Activated CD4-positive, alpha-beta T cell treated with anti-CD3 and anti-CD28 coated beads for 36 hours (primary cell): ENCODE measurements at places on chromosomes 5 and 9. TPM values are rescaled to one million over a fixed set of nuclear protein-coding genes. Genes with fewer than 3 reads are reported as not detected.

GRCh38 chr5:125390326-125390725 is 643.9 kb upstream of the ZNF608 start:
- DNase-seq, result no peak

- no peak for DNase-seq
Observed at GRCh38 chr5:76489877-76490688, 87.0 kb downstream of the IQGAP2 start.

DNA sequence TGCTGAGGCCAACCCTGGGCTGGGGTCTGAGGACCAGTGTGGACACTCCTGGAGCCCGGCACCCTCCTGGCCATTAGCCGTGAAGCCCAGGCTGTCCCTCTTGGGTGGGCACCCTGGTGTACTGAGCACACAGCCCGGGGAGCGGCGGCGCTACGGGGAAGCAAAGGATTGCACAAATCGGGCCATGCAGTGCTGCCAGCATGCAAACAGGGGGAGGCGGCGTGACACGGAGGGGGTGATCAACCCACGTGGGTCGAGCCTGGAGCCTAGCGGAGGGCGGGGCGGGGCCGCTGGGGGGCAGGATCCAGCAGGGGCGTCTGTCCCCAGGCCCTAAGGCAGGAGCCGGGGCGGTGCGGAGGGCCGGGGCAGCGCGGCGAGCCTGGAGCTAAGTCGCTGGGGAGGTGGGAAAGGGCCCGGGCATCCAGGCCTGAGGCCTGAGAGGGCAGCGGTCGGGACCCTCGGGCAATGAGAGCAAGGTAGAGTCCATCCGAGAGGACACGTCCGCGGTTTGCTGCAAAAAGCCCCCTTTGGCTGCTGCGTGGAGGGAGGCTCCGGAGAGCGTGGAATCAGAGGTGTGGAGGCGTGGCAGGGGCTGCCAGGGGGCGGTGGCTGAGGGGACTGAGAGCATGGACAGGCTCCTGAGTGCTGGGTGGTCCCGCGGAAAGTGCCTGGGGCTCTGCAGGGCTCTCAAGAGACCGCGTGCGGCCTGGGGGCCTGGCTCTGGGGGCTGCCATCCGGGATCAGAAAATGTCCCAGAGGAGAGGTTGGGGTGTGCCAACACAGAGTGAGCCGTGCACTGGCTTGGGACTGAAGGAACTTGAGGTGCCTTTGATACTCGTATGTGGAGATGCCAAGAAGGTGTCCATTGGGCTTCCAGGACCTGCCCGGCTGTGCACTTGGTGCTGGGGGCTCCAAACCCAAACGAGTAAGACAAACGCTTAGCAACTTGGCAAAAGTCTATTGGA is 94.2 kb downstream of the BARX1 start:
- DNase-seq, result no peak

DNA sequence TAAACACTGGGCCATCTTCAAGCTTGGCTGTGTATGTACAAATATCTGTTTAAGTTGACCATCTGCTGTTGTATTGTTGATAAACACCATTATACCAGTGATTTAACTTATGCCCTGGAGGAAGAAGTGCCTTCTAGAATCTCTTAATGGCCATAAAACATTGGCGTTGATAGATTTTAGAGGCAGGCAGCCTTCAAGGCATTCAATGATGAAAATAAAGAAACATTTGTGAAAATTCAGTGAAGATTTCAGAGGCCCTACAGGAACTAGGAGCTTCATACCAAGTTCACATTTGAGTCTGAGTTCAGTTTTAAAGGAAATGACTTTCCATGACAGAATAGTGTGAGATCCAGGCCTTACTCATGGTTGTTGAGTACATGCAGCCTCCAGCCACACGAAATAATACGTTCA is 52.2 kb downstream of the MAP1B start:
- DNase-seq, result no peak

The FGF1 gene
- not detected for total RNA-seq

DNA sequence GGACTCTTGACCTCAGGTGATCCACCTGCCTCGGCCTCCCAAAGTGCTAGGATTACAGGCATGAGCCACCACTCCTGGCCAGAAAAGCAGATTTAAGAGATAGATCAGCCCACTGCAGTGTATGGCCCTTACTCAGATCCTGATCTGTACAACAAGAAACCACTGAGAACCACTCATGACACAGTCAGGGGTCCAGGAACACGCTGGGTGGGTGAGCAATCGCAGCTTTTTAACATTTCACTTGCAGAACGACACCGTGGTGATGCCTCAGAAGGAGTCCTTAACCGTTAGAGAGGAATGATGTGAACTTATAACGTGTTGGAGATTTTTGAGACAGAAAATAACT is 45.3 kb upstream of the NSMF start:
- no peak for DNase-seq

GRCh38 chr5:119808024-119808423 is 178.7 kb downstream of the FAM170A start:
- DNase-seq, result no peak

The DTWD2 gene
- total RNA-seq, result 4.5 TPM

- no peak for DNase-seq
Observed at GRCh38 chr5:7576023-7576715, 180.2 kb downstream of the ADCY2 start.

The GPX3 gene
- total RNA-seq, result not detected

The OBP2B gene
- total RNA-seq, result not detected

- DNase-seq, result no peak
Observed at GRCh38 chr9:106757514-106757913, 105.5 kb upstream of the ZNF462 start.

The SH3TC2 gene
- total RNA-seq, result not detected

The SQSTM1 gene
- 87.6 TPM for total RNA-seq

DNA sequence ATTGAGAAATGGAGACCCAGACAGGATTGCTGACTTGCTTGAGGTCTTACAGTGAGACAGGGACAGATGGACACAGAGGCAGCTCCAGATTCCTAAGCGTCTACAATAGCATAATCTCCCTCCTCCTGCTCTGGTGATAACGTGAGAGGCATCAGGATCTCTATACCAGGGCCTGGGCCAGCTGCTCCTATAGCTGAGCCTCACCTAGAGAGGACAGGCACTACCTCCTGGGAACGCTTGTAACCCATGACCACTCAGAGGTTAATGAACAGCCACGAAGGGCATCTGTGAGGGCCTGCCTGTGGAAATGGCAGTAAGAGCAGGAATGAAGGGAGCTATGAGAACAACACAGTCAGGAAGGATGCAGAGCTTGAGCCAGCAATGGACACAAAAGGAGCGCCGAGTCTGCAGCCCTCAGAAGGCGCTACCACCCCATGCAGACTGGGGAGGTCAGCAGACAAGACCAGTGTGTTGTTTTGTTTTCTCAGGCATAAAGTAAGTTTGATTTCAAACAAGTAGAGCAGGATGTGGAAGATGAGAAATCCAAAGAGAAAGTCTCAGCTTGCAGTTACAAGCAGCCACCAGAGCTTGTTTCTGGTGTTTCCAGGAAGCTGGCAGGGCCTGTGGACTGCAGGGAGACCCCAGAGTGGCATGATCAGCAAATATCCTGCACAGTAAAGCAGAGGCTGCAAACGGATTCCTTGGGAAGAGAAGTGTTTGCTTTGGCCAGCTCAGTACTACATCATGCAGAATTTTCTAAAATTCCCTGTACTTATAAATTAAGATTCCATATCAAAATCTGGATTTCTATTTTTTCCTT is 17.4 kb downstream of the ANKS6 start:
- DNase-seq, result no peak

GRCh38 chr5:111513131-111513520 is 791 bp upstream of the STARD4 start:
- DNase-seq, result no peak

The TIMD4 gene
- 3.5 TPM for total RNA-seq

The CYLC2 gene
- not detected for total RNA-seq

DNA sequence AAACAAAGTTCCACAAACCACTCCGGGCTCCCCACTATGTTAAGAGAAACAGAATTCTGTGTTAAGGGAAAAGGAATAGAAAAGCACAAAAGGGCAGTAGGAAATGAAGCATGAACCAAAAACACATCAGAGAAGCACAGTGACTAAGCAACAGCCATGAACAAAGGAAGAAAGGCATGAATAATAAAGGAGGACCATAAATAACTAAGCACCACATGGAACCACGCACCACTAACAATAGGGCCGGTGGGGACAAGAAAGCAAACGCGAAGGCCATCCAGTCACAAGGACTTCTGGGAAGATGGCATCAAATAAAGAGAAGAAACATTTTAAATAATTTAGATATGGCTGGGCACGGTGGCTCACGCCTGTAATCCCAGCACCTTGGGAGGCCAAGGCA is 18.0 kb downstream of the PRUNE2 start:
- DNase-seq, result no peak

GRCh38 chr9:110802416-110803035 is 133.9 kb downstream of the MUSK start:
- DNase-seq, result no peak

GRCh38 chr5:171762903-171763302 is 22.7 kb upstream of the SMIM23 start:
- DNase-seq, result no peak

GRCh38 chr9:127979333-127980059 is 1.3 kb downstream of the EEIG1 start:
- peak; percentile 59 for DNase-seq

- no peak for DNase-seq
Observed at GRCh38 chr9:78028926-78029325, 2.7 kb downstream of the GNAQ start.

DNA sequence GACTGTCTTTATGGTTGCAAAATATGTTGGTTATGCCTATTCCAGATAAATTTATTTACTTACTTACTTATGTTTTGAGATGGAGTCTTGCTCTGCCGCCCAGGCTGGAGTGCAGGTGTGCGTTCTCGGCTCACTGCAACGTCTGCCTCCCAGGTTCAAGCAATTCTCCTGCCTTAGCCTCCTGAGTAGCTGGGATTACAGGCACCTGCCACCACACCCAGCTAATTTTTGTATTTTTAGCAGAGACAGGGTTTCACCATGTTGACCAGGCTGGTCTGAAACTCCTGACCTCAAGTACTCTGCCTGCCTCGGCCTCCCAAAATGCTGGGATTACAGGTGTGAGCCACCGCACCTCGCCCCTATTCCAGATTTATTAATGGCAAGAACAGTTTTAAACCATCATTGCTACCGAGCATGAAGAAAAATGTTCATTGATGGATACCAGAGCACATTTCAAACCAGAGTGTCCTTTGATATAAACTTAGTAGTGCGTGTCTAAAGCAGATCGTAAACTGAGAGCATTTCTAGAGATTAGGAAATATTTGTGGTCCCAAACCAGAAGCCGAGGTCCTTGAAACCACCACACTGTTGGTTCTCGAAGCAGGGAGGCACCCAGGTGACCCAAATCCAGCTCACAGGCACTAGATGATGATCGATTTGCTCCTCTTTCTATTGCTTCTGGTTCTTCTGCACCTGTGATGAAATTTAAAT is 85.2 kb downstream of the GRAMD2B start:
- peak; percentile 32 for DNase-seq

The PALM2AKAP2 gene
- total RNA-seq, result 1.0 TPM

GRCh38 chr9:23663536-23663935 is 162.5 kb downstream of the ELAVL2 start:
- DNase-seq, result no peak

DNA sequence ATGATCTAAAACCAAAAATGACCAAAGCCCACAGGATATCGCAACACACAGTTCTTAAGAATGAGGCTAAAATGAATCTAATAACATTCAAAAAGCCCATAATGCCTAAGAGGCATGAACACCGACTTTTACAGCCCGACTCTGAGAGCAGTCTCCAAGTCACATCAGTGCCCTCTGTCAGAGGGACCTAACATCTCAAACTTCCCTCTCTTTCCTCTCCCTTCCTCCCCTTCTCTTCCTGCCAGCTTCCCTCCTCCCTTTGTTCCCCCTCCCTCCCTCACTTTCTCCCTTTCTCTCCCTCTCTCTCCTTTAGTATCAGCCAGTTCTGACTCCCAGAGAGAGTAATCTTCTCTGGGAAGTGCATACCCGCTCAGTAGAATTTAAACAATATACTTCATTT is 154.4 kb downstream of the GLIS3 start:
- DNase-seq, result no peak

GRCh38 chr5:135120951-135121350 is 86.9 kb upstream of the PITX1 start:
- DNase-seq, result no peak

The ALDOB gene
- total RNA-seq, result not detected

DNA sequence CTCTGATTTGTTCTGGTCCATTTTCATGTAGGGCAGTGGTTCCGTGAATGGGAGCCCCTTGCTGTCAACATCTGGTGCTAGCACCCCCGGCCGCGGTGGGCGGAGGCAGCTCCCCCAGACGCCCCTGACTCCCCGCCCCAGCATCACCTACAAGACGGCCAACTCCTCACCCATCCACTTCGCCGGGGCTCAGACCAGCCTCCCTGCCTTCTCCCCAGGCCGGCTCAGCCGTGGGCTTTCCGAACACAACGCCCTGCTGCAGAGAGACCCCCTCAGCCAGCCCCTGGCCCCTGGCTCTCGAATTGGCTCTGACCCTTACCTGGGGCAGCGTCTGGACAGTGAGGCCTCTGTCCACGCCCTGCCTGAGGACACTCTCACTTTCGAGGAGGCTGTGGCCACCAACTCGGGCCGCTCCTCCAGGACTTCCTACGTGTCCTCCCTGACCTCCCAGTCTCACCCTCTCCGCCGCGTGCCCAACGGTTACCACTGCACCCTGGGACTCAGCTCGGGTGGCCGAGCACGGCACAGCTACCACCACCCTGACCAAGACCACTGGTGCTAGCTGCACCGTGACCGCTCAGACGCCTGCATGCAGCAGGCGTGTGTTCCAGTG is 244.0 kb downstream of the CACNA1B start:
- DNase-seq, result no peak

GRCh38 chr5:127666043-127666716 is 17.3 kb downstream of the CTXN3 start:
- no peak for DNase-seq

- no peak for DNase-seq
Observed at GRCh38 chr5:131378721-131379541, 115.1 kb downstream of the CDC42SE2 start.

The SPINK5 gene
- not detected for total RNA-seq

- DNase-seq, result no peak
Observed at GRCh38 chr9:97714435-97714834, 17.3 kb upstream of the XPA start.

- no peak for DNase-seq
Observed at GRCh38 chr5:175363300-175363699, 80.7 kb downstream of the DRD1 start.

DNA sequence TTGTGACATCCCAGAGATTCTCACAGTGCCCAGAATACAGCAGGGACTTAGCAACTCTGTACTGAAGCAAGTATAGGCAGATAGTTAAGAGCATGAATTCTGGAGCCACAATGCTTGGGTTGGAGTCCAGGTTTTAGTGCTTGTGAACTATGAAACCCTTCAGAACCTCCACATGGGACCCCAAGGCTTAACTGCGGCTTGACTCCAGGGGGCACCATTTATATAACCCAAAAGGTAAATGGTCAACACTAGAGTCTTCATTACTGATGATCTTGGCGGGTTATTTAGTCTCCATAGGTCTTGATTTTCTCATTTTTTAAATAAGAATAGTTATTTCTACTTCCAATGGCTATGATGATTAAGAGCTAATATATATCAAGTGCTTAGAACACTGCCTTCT is 390.3 kb downstream of the TAF11L14 start:
- DNase-seq, result no peak

DNA sequence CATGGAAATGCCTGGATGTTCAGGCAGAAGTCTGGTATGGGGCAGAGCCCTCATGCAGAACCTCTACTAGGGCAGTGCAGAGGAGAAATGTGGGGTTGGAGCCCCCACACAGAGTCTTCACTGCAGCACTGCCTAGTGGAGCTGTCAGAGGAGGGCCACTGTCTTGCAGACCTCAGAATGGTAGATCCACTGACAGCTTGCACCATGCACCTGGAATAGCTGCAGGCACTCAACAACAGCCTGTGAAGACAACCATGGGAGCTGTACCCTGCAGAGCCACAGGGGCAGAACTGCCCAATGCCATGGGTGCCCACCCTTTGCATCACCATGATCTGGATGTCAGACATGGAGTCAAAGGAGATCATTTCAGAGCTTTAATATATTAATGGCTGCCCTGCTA is 36.9 kb downstream of the TRIP13 start:
- no peak for DNase-seq
